ENCODE measurements at places on chromosomes 16 and 17.

DNA sequence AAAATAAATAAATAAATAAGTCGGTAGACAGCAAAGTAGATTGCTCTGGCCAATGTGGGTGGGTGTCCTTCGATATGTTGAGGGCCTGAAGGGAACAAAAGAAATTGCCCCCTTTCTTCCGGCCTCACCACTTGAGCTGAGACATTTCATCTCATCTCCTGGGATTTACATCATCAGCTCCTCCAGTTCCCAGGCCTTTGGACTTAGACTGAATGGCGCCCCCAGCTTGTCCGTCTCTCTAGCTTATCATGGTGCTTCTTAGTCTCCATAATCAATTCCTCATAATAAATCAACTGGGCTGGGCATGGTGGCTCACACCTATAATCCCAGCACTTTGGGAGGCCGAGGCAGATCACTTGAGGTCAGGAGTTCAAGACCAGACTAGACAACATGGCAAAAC is 13.8 kb upstream of the HAP1 start:
- no peak for DNase-seq

DNA sequence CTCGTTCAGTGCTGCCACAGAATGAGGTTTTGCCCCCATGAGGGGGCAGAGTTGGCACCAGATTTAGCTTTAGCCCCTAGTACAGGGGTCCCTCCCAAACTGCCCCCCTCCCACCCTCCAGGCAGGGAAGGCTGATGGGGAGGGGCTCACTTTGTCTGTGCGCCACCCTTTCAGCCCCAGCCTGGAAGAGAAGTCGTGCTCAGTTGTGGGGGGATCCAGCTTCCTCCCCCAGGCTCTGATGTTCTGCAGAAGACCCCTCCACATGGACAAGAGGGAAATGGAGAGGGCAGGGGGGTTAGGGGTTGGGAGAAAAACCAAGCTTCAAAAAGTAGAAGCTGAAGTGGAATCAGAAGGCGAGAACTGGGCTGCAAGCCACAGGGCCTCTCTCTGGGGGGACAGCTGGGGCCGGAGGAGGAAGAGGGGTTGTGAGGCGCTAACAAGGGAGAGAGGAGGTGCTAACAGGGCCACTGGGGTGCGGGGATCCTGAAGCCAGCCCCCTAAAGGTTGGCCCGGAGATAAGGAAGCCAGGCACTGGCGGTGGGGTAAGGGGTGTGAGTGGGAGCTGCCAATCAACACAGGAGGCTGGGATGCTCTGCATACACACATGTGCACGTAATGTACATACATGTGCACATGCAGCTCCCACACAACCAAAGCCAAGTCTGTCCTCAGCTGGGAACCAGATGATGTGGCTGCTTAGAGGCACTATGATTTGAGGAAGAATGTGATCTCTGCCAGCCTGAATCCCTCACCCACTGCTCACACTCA is 7.0 kb upstream of the TMEM92 start:
- no peak for DNase-seq

DNA sequence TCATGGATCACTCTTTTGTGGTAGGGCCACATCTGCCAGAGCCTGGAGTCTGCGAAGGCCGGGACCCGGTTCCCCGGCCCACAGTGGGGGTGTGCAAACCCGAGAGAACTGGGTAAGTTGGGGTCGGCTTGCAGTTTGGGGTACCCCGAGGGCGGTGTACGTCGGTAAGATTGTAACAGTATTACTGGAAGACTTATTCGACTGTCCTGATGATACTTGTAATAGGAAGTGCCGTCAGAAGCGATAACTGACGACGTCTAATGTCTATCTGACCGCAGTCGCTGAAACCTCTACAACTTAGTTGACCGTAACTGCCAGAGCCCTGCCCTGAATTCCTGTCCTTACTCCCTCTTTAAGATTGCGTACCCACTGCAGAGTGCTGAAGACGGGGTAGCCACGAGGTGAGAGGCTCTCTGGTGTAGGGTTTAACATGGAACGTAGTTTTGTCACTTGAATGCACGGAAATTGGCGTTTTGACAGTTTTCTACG is 24.0 kb downstream of the TRPV2 start:
- no peak for DNase-seq

- DNase-seq, result no peak
These were observed 5.8 kb downstream of the MARVELD3 start for GRCh38 chr16:71631776-71632175.

DNA sequence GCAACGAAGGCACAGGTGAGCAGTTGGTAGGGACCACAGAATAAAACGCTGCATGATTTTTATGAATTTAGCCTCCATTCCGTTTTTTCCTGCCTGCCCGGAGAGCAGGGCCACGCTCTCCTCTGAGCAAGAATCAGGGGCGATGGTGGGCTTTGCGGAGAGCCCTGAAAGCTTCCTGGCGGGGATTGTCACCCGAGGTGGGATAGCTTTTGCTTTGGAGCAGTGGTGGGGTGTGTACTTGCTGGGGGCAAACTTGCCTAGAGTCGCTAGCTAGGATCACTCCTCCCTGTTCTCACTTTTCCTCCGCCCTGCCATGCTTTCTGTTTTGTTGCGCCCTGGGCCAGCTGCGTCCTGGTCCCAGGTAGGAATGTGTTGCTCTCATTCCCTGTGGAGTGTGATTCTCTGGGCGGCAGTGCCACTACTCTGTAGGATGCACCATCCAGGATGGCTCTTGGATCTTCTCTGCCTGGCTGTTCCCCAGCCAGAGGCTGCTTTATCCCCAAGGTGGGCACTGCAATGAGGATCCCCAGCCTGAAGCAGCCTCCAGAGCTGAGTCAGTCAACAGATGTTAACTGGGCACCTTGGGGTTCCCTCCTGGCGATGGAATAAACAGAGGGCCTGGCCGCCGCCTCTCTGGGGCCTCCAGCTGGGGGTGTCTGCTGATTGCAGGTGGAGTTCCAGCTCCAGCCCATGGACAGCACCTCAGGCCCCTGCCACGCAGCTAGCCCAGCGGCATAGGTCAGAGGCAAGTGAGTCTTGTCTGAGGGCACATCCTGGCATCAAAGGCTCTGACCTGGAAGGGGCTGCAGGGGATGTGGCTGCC is 360.9 kb upstream of the TNRC6C start:
- DNase-seq, result no peak

GRCh38 chr16:27401768-27402568 is at the start of gene IL21R:
TSS of gene IL21R (plus strand) at chr16:27402174. CDS start at chr16:27430072, 27,898 bp downstream.
- peak; percentile 88 for DNase-seq

DNA sequence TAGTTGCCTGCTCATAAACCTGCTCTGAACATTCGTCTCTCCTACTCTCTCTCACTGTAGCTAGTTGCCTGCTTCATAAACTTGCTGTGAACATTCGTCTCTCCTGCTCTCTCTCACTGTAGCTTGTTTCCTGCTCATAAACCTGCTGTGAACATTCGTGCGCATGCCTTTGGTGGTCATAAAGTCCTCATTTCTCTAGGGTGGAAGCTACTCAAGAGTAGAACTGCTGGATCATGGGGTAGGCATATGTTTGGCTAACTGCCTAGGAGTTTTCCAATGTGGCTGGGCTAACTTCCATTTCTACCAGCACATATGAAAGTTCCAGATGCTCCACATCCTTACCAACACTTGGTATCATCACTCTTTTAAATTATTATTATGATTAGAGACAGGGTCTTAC is 174.6 kb upstream of the RPH3AL start:
- no peak for DNase-seq

DNA sequence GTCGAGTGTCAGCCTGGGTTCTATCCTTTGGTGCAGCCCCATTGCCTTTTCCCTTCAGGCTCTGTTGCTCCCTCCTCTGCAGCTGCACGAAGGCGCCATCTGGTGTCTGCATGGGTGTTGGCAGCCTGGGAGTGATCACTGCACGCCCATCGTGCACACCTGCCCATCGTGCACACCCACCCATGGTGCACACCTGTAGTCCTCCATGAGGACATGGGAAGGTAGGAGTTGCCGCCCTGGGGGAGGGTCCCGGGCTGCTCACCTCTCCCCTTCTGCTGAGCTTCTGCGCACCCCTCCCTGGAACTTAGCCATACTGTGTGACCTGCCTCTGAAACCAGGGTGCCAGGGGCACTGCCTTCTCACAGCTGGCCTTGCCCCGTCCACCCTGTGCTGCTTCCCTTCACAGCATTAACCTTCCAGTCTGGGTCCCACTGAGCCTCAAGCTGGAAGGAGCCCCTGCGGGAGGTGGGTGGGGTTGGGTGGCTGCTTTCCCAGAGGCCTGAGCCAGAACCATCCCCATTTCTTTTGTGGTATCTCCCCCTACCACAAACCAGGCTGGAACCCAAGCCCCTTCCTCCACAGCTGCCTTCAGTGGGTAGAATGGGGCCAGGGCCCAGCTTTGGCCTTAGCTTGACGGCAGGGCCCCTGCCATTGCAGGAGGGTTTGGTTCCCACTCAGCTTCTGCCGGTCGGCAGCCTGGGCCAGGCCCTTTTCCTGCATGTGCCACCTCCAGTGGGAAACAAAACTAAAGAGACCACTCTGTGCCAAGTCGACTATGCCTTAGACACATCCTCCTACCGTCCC is 2.9 kb downstream of the CTRL start:
- DNase-seq, result peak; percentile 67

DNA sequence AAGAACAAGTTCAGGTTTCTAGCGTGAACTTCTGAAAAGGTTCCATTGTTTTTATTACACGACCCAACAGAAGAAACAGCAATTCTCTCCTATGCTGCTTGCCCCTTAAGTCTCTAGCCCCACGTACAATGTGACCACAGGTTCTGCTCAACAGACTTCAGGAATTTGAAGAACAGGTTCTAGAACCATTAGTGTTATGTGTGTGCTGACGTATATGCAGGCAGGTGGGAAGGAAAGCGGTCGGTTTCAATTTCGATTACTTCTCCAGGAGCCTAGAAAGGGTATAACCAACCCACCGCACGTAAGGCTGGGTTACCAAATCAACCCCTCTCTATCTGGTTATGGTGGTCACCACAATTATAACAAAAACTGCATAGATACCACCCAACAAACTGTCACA is 39.4 kb downstream of the XPO6 start:
- no peak for DNase-seq

DNA sequence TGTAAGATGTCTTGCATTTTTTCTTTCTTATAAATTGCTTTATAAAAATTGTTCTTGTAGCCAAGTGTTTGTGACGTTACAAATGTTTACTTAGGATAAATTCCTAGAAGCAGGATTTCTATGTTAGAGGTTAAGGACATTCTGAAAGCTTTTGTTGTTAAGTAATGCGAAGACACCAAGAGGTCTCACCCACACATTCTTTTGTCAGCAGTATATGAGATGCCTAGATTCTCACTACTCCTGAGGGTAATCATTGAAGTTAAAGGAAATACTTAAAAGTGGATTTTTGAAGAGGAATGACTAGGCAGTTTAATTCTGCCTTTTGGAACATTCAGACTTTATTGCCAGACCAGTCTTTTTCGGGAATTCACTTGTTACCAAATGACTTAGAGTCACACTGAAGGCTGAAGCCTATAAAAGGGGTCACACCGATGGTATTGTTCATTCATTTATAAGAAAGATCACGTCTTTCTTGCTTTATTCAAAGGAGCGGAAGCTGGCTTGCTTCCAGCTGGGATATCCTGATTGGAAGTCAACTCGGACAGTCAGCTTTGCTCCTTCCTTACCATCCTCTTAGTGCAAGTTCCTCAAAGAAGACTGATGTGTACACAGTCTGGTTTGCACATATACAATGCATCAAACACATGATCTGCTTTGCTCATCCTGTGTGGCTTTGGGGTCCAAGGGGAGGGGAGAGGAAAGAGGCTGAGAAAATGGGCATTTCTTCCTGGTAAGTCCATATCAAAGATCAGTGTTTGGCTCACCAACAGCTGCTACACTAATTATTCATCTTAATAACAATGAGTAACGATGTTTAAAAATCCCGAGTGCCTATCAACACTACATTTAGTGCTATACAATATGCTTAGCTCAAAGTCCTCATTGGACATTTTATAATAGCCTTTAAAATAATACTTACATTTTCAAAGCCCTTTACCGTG is 160.0 kb downstream of the MAP2K6 start:
- DNase-seq, result no peak

GRCh38 chr17:29154516-29155226 is 25.5 kb downstream of the MYO18A start:
- no peak for DNase-seq

GRCh38 chr17:75047398-75048098 is 523 bp downstream of the KCTD2 start:
- no peak for DNase-seq

- no peak for DNase-seq
These were observed 44.0 kb downstream of the MRM1 start for GRCh38 chr17:36645422-36645821.

DNA sequence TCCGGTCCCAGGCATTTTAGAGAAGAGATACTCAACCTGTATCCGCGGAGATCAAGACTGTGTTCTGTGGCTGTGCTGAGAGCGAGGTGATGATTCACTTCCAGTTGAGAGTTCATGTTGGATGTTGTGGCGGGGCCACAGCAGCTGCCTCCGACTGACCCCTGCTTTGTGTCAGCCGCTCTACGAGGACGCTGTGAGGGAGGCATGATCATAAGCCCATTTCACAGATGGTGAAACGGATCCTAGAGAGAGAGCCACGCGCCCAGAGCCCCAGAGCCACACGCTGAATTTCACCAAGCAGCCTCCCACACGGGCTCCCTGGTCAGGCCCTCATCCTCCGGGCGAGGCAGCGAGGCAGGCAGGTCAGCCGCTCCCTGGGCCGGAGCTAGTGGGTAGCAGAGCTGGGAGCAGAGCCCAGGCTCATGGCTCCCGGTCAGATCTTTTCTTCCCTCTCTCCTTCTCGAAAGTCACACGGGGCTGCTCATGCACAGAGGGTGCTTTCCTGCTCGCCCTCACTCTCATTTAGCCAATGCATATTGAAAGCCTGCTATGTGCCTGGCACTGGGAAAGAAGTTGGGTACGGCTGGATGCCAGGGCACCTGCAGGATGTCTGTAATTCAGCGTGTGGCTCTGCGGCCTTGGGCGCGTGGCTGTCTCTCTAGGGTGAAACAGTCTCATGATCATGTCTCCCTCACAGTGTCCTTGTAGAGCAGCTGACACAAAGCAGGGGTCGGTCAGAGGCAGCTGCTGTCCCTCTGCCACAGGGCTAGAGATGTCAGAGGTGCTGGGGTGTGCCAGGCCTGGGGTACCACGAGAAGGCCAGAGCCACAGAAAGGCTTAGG is 155.6 kb upstream of the CHMP6 start:
- DNase-seq, result no peak
